GM12892 (cell line): ENCODE measurements at places on chromosomes 4 and X.

GRCh38 chr4:17709763-17710068 lies 71.7 kb downstream of the FAM184B start:
- no peak for DNase-seq

DNA sequence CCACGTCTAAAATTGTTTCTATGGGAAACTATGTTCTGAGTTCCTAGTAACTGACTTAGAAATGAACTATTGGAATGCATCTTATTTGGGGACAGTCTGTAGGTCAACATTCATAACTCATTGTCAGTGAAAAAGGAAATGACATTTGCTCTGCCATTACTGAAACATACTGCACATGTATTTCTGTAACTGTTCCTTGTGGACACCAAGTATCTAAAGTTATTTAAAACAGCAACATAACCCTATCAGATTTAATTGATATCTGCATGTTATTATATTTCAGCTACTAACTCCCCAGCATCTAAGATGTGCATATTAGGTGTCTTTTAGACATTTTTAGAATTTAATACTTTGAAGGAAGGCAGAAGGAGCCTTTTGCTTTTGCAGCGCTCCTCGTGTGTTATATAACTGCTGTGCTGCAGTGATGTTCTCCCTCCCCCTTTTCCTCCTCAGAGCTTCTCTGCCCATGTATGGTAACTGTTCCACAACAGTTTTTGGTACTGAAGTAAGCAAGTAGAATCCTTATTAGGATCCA lies 37.2 kb upstream of the TMEM131L start:
- no peak for DNase-seq

DNA sequence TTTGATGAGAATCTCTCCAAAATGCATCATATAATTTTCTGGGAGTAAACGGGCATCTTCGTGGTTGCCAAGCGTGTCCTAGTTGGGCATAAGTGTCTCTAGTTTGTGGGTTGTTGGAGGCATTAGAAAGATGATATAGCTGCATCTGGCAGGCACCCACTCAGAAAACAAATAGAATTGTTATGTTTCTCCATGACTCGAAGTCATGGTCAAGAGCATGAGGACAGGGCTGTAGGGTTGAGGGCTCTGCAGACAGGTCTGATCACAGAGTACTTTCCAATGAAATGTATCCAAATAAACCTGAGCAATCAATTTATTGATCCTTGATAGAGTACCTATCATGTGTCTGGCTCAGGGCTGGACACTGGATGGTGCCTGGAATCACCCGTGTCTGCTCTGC lies 82.7 kb downstream of the SORCS2 start:
- no peak for DNase-seq

- no peak for DNase-seq
These were observed 84.1 kb upstream of the NEIL3 start for GRCh38 chr4:177225605-177226004.

DNA sequence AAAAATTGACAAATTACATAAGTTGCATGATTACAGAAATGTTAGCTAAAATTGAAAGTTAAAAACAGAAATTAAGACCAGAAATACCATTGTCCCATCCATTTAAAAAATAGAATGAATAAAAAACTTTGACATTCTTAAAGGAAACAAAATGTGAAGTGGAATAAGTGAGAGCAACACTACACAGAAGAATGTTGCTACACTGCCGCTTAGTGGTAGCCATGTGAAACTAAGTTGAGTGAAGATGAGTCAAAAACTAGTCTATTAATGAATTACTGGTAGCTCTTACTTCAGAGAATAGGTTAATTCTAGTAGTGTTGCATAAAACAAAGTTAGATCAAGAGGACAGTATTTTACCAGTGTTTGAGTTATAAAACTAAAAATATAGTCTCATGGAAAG lies 571.0 kb upstream of the KLHL4 start:
- no peak for DNase-seq

DNA sequence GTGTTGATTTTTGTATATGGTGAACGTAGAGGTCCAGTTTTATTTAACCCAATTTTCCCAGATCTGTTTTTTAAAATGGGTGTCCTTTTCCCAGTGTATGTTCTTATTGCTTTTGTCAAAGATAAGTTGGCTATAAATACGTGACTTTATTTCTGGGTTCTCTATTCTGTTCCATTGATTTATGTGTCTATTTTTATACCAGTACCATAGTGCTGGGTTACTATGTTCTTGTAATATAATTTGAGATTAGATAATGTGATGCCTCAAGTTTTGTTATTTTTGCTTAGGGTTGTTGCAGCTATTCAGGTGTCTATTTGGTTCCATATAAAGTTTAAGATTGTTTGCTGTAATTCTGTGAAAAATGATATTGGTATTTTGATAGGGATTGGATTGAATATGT lies 749.1 kb upstream of the GRIA3 start:
- no peak for DNase-seq

GRCh38 chrX:147779173-147779572 lies 132.5 kb upstream of the FMR1 start:
- no peak for DNase-seq

DNA sequence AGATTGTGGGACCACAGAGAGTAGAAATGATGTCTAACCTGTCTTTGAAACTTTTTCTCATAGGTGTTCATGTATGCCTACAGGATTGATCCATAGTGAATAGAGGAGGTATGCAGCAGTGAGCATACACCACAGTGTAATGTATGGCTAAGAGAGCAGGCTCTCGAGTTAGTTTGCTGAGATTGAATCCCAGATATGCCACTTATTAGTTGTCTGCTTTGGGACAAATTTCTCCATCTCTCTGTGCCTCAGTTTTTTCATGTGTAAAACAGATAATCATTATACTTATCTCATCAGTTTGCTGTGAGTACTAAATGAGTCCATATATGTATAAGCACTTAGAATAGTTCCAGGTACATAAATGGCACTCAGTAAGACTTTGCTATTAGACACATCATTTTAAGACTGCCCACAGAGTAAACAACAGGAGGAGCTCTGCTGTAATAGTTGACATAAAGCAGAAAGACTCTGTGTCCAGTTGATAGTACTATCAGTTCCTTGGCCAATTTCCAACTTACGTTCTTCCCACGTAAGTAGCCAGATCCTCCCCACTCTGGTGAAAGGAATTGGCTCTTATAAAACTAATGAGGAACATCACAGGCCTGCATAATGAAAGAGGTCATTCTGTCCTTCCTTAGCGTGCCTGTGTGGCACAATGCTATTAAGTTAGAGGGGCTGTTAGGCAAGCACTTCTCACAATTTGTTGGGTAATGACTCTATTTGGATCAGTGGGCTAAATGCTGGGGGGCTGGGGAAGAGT lies 20.7 kb upstream of the RNF150 start:
- DNase-seq: no peak

DNA sequence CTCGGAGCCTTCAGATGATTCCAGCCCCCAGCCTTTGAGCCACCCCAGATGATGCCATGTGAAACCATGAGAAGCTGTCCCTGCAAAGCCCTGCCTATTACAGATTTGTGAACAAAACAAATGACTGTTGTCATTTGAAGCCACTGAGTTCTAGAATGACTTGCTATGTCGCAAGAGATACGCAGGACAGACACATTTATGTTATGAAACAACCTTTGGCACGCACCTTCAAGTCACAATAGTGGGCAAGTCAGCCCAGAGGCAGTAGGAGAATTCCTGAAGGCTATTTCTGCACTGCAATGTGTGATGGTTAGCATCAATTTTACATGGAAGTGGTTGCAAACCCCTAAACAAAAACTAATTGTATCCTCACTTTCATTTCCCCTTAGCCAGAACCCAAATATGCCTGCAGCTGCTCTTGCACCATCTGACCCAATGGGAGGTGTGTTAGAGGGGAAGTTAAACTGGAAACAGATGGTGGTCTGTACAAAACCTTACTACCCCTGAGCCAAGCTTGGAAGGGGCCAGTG lies 174.4 kb upstream of the ATP6AP2 start:
- no peak for DNase-seq

GRCh38 chrX:53211391-53211978 lies 13.5 kb downstream of the KDM5C start:
- DNase-seq: no peak

DNA sequence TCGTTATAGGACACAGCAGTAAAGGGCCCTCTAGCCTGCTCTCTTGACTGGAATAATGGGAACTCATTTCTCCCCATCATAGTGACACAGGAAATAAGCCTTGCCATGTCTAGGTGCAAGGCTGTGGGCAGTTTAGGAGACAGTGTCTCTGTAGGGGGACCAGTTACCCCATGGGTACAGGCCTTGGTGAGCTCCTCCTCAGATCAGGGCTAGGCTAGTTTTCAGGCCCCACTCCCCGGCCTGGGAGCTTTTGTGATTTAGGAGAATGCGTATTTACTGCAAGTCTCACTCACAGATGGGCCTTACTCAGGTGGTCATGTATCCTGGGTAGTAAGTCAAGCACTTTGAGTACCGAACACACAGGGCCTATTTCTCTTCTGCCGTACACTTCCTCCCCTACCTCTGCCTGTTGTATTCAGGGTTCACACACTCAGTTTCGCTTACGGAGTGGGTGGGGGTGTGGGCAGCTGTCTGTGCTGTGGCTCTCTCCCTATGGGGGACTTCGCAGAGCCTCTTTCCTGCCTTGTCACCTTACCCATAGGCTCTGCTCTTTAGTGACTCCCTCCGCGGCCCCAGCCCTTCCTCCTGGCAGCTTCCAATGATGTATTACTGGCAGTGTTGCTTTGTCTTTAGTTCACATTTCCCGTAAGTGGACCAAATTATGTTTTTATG lies 34.2 kb downstream of the FAM193A start:
- peak; percentile 34 for DNase-seq

DNA sequence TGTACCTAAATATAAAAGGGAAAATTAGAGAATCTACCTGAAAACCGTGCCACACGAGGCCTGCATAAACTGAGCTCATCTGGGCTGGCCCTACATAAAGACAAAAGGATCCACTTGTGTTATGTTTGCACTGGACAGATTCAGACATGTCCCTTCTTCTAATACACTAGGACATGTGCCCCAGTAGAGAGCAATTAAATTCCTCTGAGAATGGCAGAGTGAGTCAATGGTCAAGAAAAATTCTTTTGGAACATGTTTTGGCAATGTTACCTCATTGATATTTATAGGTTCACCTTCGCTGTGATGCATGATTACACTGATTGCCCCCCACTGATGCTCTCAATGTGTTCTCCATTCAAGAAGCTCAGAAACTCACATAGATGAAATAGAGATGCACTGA lies 95.2 kb downstream of the MANBA start:
- no peak for DNase-seq

- DNase-seq: no peak
These were observed 23.2 kb upstream of the MXD4 start for GRCh38 chr4:2284934-2285612.

DNA sequence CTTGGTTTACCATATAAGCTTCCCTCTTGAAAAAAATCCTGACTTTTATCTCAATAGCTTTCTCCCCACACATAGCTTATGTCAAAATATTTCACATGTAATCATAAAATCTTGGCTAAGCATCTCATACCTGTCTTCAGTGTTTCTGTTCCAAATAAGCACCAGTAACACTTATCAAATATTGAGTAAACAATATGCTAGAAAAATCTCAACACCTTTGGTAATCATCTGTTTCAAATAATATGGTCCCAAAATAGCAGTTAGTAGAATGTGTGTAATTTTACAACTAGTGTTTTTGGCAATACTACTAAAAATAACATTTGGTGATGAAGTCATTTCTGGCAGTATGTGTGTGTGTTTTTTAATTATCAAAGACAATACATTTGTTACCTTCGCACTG lies 2138.2 kb downstream of the PCDH7 start:
- DNase-seq: no peak

DNA sequence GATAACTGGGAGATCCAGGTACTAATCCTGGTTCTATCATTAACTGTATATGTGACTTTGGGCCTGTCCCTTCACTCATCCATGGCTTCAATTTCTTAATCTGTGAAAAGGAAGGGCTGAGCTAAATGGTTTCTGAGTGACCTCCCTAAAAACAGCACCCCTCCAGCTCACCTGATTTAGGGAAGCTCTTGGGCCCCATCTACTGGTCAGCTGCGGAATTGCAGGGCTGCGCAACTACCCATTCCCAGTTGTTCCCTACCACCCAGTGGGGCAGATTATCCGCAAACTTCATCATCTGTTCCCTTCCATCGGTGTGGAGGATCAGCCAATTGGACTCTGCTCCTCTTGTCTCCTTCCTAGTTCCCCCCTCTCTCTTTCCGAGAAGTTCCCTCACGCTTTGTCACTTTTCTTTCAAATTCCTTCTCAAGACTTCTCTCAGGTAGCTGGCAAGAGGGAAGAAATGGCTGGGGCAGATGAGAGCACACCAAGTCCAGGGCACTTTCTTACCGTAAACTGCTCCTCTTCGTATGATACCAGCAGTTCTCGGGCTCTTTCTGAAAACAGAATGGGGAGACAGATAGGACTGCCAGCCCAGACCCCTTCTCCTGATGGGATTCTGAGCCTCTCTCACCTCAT lies 5.8 kb downstream of the LAS1L start:
- DNase-seq: peak; percentile 51

DNA sequence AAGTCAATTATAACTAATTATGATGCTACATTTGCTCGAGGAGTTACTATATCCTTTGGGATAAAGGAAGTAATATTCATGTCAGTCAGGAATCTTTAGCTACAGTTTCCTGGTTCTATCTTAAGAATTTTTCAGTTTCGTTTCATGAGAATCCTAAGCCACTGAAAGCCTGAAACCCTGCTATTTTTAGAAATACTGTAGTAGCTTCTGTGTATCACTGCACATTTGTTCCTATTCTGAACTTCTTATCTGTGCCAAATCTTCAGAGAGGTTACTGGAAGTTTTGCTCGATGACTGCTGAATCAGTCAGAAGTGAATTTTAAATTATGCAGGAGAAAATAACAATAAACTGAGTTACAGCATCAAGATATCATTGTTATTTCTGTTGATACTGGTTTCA lies 249.2 kb downstream of the TENM3 start:
- no peak for DNase-seq

GRCh38 chrX:109760209-109760921 lies 27.3 kb upstream of the ACSL4 start:
- DNase-seq: no peak

DNA sequence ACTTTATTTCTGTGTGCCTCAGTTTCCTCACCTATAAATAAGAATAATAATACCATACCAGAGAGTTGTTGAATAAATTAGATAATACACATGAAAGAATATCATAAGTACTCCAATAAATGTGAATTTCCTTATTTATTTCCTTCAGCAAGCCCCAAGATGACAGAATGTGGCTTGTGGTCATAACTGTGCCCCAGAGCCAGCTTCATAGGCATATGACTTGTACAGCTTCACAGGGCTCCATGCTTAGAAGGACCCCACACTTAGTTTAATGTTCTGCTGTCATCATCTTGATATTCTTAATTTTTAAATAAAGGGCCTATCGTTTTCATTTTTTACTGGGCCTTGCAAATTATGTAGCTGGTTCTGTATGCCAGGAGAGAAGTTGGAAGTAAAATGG lies 25.3 kb downstream of the VSIG4 start:
- DNase-seq: no peak

DNA sequence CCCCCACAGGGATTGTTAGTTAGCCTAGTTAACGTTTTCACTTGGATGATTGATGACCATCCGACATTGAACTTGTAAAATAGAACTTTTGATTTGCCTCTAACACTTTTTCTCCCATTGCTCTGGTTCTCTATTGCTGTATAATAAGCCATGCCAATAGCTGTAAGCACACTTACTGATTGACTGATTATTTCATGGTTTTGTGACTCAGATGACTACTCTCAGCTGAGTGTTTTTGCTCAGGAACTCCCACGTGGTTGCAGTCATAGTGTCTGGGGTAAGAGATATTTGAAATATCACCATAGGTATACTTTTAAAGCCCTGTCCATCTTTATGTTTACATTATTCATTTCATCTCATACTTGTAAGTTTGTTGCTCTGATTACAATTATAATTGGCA lies 1285.5 kb downstream of the STIM2 start:
- no peak for DNase-seq
